ENCODE measurements at places on chromosomes 3 and 15. TPM values are rescaled to one million over a fixed set of nuclear protein-coding genes. Genes with fewer than 3 reads are reported as not detected.
A peak's percentile ranks its signal among the peaks of the same experiment; 100 is the strongest.

DNA sequence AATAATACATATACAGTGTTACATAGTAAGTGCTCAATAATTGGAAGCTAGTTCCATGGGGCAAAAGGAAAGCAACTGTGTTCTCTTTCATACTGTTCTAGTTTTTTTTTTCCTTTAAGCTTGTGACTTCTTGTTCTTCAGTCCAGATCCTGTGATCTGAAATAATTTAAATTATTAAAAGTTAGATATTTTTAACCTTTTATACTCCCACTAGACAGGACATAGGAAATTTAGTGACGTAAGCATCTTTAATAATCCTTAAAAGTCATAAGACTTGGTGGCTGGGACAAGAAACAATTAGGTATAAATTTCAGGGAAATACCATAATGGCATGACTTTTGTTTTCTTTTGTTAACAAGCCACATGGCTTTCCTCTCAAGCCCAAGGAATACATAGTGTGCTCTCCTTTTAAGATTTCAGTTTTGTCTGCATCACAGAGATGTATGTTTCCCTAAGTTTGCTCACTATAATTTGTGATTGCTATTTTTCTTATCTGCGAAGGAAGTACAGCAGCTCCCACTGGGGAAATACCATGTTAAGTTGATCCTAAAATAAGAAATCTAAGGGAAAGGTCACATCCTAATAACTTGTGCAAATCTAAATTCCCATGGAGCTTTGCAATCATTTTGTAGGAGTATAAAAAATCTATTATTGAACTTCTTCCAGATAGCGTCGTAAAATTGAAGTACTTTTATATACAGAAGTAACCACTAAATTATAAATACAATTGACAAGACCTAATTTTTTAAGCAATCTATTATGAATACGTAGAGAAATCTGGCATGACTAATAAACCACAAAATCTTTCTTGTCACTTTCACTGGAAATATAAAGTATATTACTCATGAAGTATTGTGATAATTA is 30.1 kb downstream of the PPARG start:
- no peak for DNase-seq

- no peak for DNase-seq
Measured at GRCh38 chr3:141371882-141372281, 3.6 kb downstream of the ZBTB38 start.

RCN2 gene
- total RNA-seq, result 68.0 TPM

- no peak for DNase-seq
Measured at GRCh38 chr3:38738630-38739395, 77.2 kb downstream of the SCN10A start.

DNA sequence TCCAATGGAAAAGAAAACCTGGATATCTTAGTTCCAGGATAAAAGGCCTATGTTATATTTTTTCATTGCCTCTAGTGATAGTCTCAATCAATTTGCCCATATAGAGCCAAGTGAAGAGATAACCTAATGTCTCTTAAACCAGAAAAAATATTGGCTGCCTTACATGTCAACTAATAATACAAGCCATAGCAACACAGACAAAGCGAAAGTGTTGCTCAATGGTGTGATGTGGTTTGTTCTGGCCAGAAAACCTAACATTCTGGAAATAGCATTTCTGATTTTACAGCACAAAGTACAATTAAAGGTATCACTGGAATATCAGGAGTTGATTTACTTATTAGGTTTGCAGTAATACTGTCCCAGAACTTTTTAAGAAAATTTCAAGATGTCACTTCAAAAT is 101.5 kb downstream of the ATP8B4 start:
- peak; percentile 47 for DNase-seq

CCR9 gene
- not detected for total RNA-seq

DNA sequence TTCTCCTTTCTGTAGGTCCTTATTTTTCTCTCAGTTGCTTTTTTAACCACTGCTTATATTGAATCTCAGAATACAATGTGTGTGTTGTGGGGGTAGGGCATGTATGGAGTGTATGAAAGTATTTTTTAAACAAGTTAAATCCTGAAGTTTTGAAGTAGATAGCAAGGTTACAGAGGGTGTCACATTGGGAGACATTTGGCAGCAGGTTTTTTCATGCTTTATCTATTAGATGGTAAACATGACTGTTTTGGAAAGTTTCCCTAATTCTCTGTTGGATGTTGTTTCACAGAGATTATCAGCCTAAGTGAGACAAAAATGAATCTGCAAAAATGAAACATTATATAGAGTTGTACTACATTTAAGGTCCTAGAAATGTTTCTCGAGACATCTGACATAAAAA is 190.6 kb upstream of the ARPP21 start:
- no peak for DNase-seq

- DNase-seq, result no peak
Measured at GRCh38 chr3:128335621-128336296, 130.9 kb downstream of the DNAJB8 start.

GRCh38 chr3:1587426-1587825 is 494.6 kb downstream of the CNTN6 start:
- DNase-seq, result no peak

GRCh38 chr3:127734754-127735473 is 62.2 kb downstream of the ABTB1 start:
- DNase-seq, result peak; percentile 99

DNA sequence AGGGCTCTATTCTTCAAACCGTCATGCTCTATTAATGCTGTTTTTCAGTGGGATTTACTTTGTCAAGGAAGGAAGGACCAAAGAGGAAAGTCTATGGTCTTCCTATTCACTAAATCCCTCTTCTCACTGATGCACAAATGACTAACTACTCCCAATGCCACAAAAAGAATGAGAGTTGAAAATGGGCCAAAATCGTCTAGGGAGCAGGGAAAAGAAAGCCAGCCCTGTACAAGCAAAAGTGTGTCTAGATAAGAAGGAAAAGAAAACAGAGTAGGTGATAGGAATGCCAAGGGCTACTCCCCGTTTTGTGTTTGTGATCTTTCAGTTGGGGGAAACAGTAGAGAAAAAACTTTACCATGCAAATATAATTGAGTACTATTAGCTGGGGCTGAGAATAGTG is 97.2 kb upstream of the TMCO5A start:
- peak; percentile 76 for DNase-seq

- peak; percentile 35 for DNase-seq
Measured at GRCh38 chr3:187063286-187064121, 75.8 kb downstream of the RPL39L start.

- DNase-seq, result no peak
Measured at GRCh38 chr3:20310629-20311028, 124.6 kb upstream of the SGO1 start.

- peak; percentile 25 for DNase-seq
Measured at GRCh38 chr3:64399205-64399800, 174.0 kb upstream of the PRICKLE2 start.

- DNase-seq, result no peak
Measured at GRCh38 chr3:38627956-38628355, 21.5 kb downstream of the SCN5A start.

GRCh38 chr3:55484801-55485791 is 2.0 kb downstream of the WNT5A start:
- peak; percentile 79 for DNase-seq

GRCh38 chr3:35992041-35992440 is 352.7 kb downstream of the ARPP21 start:
- no peak for DNase-seq

OSTN gene
- total RNA-seq, result not detected

DNA sequence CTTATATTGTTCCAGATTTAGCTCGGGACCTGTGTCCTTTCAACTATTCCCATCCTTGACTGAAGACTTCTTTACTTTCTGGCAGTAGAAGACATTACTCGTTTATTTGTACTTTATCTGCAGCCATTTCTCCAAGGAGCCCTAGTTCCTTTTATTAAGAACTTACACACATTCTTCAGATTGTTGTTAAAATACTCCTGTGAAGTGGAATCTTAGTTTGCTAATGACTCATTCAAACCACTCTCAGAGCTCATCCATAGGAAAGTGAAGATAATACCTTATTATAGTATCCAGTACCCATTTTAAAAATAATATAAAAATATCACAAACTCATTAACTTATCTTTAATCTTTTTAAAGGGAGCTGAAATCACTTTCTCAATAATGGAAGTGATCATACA is 63.5 kb downstream of the C3orf70 start:
- DNase-seq, result peak; percentile 59

DNA sequence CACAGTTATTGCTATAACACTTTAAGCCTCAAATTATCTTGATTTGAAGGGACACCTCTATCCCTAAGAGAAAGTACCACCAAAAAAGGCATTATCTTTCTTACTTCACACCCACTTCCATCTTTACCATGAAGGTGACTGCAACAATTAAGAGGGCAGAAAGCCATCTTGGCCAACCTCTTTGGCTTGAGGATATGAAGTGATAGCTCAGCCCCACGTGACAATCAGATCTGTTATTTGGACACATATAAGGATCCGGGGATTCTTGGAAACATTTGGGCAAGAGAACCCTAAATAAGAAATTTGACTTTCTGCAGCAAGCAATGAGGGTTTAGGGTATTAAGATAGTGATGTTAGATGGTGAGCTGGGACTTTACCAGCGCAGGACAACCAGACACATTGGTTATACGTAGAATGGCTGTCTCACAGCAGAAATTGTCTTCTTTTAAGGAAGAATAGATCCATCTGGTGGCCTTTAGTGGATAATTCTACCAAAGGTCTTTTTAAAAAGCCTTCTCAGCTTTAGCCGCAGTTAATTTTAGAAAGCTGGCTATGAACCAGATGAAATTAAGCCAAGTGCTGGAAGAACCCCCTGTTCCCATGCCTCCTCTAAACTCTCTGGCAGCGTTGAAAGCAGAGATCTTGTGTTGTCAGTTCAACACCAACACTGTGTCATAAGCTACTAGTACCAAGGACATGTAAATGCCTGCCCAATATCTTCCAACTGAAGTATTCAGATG is 12.3 kb downstream of the HCLS1 start:
- DNase-seq, result no peak

GOLGA6A gene
- total RNA-seq, result 0.31 TPM

- no peak for DNase-seq
Measured at GRCh38 chr15:32067115-32067514, 36.8 kb downstream of the CHRNA7 start.

Data from astrocyte (in vitro differentiated cells and primary cell).